ENCODE measurements at places on chromosomes 2 and 18.
A peak's percentile ranks its signal among the peaks of the same experiment; 100 is the strongest.

DNA sequence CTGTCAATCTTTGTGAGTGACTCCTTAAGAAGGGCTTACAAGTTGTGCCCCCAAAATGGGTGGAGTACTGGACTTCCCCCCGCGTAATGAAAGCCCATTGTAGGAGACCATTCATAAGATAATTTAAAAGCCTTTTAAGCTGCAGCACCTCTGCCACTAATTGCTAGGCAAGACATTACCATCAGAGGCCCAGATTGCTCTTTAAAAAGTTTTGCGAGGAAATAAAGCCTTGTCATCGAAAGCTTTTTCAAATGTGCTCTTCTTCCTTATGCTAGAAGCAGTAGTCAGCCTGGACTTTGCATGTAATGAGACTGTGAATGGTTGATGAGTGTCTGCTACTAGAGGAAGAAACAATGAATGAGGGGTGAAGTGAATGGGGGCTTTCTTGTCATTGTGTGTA, 345.3 kb upstream of the CDH2 start:
- DNase-seq = no peak

GRCh38 chr2:230762317-230762896, 49.8 kb downstream of the CAB39 start:
- DNase-seq = no peak

GRCh38 chr18:56709463-56709862, 58.3 kb downstream of the WDR7 start:
- DNase-seq = no peak

GRCh38 chr2:134583997-134584520, 134.7 kb downstream of the TMEM163 start:
- no peak for DNase-seq

- DNase-seq = no peak
Observed at GRCh38 chr18:64202863-64203262, 54.0 kb upstream of the LINC00305 start.

- no peak for DNase-seq
Observed at GRCh38 chr2:156511803-156512202, 75.6 kb downstream of the GPD2 start.

- DNase-seq = no peak
Observed at GRCh38 chr2:99576775-99577174, 87.0 kb upstream of the REV1 start.

DNA sequence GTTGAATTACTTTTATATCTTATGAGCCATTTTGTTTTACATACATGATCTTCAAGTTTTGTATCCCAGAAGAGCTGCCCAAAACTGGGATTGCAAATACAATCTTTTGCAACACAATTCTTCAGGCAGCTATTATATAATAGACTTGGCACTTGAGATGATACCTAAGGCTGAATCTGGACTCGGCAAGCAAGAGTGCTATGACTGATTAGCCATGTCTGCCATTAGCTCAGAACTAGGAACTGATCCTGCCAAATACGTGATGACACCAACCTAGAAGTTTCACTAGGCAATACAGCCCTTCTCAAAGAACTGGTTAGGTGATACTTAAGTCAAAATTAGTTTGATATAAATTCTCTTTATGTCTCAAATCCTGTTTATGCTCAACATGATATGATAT, 619.6 kb downstream of the CPS1 start:
- no peak for DNase-seq

- no peak for DNase-seq
Observed at GRCh38 chr2:45001869-45002385, 7.3 kb downstream of the SIX2 start.

DNA sequence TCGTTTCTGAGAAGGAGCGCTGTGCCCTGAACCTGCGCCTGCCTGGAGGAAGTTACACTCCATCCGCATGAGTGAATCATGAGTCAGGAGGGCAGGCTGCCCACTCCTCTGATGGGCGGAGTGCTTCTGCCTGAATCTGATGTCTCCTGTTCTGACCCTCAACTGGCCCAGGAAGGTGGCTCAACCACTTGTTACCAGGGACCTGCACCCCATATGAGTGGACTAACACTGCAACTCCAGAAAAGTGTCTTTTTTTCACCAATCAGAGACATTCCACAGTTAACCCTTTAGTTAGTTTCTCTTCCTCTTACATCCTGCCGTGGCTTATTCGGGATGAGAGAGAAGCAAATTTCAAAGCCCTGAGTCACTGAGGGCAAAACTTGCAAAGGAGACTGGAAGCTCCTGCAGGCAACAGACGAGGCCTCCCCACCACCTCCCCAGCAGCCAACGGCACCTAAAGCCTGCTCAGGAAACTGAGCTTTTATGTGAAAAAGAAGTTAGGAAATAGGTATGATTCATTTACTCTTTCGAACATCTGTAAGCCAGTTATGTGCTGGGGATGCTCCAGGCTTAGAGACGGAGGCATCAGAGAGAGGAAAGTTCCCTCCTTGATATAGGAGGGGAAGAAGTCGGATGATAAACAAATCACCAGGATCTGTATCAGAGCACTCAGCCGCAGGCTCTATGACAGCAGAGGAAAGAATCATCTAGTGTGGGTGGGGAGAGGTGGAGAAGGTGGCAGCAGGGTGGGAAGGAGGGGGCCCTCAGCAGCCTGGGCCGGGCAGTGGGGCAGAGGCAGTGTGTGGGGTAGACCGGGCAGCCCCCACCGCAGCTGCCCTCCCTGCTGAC, 30.9 kb downstream of the MBP start:
- peak; percentile 31 for DNase-seq

DNA sequence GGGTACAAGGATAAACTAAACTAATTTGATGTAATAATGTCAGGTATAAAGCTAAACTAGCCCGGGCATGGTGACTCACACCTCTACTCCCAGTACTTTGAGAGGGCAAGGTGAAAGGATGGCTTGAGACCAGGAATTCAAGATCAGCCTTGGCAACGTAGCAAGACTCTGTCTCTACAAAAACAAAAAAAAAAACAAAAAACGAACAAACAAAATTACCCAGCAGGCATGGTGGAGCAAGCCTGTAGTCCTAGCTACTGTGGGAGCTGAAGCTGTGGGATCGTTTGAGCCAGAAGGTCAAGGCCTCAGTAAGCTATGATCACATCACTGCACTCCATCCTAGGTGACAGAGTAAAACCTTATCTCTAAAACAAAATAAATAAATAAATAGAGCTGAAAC, 131.8 kb upstream of the KYNU start:
- no peak for DNase-seq

- DNase-seq = no peak
Observed at GRCh38 chr18:39521164-39521563, 1955.6 kb upstream of the CELF4 start.

- DNase-seq = no peak
Observed at GRCh38 chr2:26465981-26466471, 11.9 kb downstream of the OTOF start.

GRCh38 chr2:46988733-46989481, 73.3 kb upstream of the MCFD2 start:
- DNase-seq = no peak

DNA sequence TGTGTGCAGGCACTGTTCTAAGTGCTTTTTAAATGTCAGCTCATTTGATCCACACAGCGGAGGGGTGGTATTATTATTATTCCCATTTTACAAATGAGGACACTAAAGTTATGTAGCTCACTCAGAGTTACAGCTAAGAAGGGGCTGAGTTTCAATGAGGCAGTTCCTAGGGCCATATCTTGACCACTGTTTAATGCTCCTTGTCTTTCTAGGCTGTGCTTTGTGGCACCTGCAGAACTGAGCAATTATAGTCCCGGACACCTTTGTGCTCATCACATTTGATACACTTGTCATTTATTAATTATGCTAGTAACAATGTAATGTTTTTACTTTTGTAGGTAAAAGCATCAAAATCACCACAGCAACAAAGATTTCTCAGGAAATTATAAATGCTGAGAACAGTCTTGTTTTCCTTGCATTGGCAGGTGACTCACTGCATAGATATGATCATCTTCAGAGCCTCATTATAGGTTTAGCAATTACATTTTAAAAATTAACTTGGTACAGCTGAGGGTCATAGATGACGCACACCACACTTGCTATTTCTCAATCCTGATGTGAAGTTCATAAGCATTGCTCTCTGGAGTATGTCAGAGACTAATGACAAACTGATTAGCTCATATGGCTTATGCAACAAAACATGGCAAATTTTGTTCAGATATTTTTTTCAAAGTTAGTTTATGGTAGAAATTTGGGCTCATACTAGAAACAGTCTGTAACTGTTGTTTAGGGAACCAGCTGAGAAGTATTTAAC, 366.8 kb downstream of the TGIF1 start:
- DNase-seq = no peak

- DNase-seq = no peak
Observed at GRCh38 chr18:22856870-22857269, 76.3 kb upstream of the RBBP8 start.

DNA sequence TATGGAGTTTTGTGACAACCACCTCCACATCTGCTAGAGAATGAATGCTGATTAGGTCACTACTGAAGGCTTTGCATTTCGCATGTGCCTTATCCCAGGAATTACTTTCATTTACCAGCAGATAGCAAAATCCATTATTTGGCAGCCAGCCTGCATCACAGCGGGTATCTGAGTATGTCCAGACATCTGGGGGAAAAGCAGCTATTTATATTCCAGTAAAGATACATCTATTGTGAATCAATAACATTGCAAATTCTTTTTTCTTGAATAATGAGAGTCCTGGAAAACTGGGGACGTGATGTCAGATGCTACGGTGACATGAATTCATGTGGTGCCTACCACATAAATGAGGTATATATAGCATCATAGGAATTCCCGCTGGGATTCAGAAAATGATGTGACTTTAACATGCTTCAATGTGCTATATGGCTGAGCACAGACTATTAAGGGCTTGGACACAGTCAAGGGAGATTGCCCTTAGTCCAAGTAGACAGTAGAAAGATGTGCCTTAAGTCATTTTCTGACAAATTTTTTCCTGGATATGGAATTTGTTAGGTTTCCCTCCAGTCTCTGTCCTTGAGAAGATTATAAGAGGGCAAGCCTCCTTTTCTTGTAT, 84.2 kb upstream of the CD302 start:
- DNase-seq = no peak

DNA sequence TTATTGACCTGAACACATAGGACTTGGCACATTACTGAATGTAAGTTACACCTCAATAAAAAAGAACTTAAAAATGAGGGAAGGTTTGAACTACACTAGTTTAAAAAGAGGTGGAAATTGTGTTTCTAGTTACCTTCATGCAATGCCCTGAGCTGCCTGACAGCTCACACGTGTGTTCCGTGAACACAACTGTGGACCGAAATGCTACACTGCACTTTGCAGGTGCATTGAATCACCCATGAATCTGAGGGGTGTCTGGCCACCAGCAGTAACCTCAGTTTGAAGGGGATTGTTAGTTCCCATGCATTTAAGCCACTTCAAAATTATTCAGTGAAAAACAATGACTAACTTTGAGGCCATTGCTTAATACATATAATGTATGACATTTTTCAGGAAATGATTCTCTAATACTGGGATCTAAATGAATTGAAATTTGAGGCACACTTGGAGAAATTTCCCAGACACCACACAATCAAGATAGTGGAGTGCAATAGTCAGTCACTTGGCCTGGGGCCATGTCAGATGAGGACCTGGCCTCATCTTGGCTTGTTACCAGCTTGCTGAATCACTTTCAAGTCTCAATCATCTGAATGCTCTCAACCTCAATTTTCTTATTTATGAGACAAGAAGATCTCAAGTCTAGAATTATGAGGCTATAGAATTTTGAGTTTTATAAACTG, 59.3 kb downstream of the MYL12B start:
- DNase-seq = no peak

DNA sequence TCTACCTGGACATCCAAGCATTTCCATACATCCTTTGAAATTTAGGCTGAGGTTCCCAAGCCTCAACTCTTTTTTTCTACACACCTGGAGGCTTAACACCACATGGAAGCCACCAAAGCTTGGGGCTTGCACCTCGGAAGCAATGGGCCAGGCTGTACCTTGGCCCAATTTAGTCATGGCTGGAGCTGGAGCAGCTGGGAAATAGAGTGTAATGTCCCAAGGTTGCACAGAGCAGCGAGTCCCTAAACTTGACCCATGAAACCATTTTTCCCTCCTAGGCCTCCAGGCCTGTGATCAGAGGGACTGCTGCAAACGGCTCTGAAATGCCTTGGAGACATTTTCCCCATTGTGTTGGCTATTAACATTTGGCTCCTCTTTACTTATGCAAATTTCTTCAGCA, 1574.3 kb upstream of the ZEB2 start:
- no peak for DNase-seq

DNA sequence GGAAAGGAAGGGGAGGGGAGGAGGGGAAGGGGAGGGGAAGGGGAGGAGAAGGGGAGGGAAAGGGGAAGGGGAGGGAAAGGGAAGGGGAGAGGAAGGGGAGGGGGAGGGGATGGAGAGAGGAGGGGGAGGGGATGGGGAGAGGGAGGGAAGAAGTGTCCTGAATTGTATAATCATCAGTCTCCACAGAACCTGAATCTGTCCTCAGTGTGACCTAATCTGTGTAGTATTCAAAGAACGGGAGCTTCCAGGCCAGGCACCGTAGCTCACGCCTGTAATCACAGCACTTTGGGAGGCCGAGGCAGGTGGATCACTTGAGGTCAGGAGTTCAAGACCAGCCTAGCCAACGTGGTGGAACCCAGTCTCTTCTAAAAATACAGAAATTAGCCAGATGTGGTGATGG, 41.1 kb upstream of the CCDC150 start:
- no peak for DNase-seq

DNA sequence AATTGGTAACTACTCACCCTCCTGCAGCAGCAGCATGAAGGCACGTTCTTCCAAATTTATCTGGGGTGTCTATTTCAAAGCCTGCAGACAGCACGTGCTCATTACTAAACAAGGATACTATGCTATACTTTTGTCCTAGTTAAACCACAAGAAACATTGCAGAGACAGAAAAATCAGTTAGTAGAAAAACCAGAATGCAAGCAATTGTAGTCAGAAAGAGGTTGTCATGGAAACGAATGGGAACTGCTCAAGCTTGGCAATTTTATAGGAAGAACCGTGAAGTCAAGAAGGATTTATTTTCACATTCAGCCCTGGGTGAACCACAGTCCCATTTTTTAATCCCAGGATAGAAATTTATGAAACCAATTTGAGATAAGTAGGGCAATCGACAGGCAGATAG, 162.2 kb upstream of the PGAP1 start:
- no peak for DNase-seq

GRCh38 chr2:172580544-172580943, 24.7 kb downstream of the PDK1 start:
- no peak for DNase-seq

DNA sequence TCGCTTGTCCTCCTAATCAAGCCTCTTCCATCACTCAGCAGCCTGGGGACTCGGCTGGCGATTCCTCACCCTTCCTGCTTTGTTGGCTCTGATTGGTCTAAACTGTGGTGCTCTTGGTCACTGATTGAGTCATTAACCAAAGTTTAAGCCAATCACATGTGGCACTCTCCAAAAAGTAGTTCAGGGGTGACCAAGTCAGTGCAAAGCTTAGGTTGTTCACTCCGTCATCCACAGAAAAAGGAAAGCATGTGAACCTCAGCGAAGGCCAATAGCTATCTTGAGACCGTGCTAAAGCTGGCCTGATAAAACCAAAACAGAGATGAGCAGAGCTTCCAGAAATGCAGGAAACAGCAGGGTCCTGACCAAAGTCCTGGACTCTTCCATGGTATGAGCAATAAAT, 4.9 kb downstream of the ALPK2 start:
- no peak for DNase-seq

GRCh38 chr2:36456227-36457175, 100.9 kb downstream of the CRIM1 start:
- DNase-seq = no peak

All from activated T-helper 1 cell treated with anti-CD3 and anti-CD28 coated beads, Interleukin-2, amount 50 U/mL, for 16 hours (primary cell).